Stimulated activated CD4-positive, alpha-beta T cell treated with anti-CD3 and anti-CD28 coated beads, Interleukin-2, amount 100 ng/mL, for 24 hours (primary cell): ENCODE measurements at places on chromosomes 3 and 15.
A peak's percentile ranks its signal among the peaks of the same experiment; 100 is the strongest.

GRCh38 chr3:141346839-141347238, 21.5 kb upstream of the ZBTB38 start:
- DNase-seq, result no peak

DNA sequence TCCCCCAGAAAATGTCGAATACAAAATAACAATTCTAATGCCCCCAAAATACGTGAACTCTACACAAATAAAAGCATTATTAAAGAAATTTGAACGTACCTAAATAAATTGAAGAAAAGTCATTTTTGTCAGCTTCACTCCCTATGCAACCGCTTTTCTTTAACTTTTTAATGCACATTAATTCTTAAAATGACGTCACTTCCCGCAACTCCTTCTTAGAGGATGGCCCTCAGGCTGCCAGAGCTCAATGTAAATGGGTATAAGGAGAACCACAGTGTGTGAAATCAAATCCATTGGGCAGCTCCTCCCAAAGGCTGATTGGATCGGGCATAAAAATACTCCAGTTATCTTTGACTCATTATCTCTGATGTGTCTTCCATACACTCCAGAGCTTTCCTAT, 736.9 kb downstream of the GBE1 start:
- no peak for DNase-seq

DNA sequence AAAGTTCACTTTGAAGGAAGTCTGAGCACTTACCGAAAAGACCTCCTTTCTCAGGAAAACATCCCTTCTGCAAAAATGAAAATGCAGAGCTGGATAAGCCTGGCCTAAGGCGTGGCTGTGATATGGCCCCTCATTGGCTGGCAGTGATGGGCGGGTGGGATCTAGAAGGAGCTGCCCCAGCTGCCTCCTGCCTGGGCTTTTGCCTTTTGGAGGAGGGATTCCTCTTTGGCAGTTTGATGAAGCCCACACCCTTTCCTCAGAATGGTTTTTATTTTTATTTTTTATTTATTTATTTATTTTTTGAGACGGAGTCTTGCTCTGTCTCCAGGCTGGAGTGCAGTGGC, 4.0 kb upstream of the DZIP1L start:
- DNase-seq, result no peak

DNA sequence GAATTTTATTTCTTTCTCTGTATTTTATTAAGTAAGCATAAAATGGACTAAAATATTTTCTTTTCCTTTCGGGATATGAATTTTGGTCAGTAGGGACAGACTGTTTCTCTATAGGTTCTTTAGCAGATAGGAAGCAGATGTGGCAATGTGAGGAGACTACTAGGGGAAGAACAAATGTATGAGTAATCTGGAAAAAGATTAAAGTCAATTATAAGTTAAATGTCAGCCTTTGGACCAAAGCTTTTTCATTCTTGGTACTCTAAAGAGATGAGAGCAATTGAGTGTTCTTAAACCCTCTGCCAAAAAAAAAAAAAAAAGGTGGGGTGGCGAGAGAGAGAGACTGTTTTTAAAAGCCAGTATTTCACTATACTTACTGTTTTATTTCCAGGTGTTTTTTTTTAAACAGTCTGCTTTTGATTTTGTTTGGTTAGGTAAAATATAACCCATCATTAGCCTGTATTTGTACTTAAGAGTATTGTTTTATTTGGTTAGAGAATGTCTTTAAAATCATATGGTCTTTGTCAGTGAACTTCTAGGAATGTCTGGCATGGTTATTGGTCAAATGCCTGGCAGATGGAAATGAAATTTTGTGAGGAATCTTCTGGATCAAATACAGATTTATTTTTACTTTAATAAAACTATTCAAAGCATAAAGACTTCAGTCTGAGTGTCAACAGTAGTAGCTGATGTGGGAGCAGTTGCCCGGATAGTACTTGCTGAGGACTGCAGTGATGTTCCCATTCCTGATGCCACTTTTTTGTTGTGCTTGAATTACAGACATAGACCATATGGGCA, 63.8 kb downstream of the LRRC49 start:
- DNase-seq, result no peak

GRCh38 chr3:31981206-31982181, at the start of the genes OSBPL10 and ZNF860:
Gene OSBPL10 (minus strand): TSS chr3:31981262. CDS start chr3:31981179, 83 bp downstream.
Gene ZNF860 (plus strand): TSS chr3:31981750. CDS start chr3:31989080, 7,330 bp downstream.
- peak; percentile 60 for DNase-seq

- DNase-seq, result no peak
Observed at GRCh38 chr3:159026510-159026909, 224.7 kb downstream of the MFSD1 start.

- DNase-seq, result peak; percentile 46
Observed at GRCh38 chr15:31080591-31081014, 20.9 kb downstream of the TRPM1 start.

GRCh38 chr15:70426096-70426821, 328.5 kb upstream of the TLE3 start:
- no peak for DNase-seq

GRCh38 chr3:42043099-42043813, 47.9 kb upstream of the TRAK1 start:
- no peak for DNase-seq

- DNase-seq, result no peak
Observed at GRCh38 chr3:71512000-71512399, 71.5 kb downstream of the FOXP1 start.

DNA sequence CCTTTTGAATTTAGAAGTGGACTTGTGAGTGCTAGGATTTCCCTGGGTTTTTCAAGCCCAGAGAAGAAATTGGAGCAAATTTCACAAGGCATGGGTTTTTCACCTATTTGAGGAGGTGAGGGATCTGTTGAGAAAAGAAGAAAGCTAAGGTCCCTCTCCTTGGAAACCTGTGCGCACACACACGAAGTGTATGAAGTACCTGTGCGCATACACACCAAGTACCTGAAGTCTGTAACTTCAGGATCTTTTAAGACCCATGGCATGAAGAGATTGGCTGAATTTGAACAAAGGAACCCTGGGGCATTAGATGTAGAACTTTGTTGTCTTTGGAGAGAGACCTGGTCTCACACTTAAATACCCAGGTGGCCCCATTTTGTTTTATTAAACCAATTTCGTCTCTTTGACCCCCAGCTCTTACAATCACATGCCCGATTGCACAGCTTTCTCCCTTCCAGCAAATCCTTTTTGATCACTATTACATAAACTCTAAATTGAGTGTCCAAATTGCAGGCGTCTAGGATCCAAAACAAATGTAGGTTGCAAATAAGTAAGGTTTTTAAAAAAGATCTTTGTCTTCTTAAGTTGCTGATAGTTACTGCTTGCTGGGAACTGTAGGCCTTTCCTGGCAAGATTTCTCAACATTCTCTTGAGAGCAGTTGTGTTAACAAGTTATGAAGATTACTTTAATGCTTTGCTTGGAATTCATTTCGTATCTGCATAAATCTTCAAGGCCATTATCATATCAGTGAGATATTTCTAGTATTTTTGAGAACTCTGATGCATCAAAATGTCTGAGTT, 64.3 kb downstream of the CMTM8 start:
- DNase-seq, result no peak

- DNase-seq, result no peak
Observed at GRCh38 chr3:16697443-16698147, 92.4 kb upstream of the DAZL start.

- no peak for DNase-seq
Observed at GRCh38 chr3:44963571-44964325, 12.2 kb downstream of the ZDHHC3 start.

GRCh38 chr3:8868996-8869395, 94.3 kb downstream of the RAD18 start:
- DNase-seq, result no peak

DNA sequence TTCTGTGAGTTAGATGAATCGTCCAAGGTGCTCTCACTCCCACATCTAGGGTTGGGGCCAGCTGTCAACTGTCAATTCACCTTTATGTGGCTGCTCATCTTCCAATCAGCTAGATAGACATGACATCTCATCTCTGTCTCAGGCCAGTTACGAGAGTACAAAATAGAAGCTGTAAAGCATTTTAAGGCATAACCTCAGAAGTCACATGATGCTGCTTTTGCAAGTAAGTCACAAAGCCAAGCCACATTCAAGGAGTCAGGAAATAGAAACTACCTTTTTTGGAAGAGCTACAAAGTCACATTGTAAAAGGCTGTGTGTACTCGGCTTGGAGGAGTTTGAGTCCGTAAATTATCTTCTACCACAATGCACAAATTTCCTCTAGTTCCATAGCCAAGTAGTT, 5.1 kb upstream of the CCR1 start:
- no peak for DNase-seq

DNA sequence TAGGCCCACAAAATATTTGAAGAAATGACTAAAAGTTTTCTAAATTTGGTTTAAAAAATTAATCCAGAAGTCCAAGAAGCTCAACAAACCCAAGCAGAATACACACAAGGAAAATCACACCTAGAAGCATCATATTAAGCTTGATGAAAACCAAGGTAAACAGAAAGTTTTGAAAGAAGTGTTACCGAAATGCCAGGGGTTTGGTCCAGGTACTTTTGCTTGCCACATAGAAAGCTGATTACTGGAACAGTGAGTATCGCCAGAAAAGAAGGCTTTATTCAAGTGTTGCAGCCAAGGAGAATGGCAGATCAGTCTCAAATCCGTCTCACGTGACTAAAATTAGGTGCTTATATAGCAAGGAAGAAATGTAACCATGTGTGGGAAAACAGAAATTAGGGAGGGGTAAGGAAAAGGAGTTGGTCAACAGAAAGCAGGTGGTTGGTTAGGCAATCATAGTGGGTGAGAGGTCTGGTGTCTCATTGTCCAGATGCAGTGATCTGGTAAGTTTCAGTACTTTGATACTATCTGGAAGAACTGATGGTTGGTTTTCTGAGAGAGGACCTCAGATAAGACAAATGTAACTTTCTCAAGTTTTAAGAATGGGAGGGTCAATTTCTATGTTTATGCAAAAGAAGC, 96.9 kb upstream of the MYRIP start:
- DNase-seq, result no peak

- no peak for DNase-seq
Observed at GRCh38 chr3:139118835-139119234, 74.1 kb upstream of the PRR23C start.

DNA sequence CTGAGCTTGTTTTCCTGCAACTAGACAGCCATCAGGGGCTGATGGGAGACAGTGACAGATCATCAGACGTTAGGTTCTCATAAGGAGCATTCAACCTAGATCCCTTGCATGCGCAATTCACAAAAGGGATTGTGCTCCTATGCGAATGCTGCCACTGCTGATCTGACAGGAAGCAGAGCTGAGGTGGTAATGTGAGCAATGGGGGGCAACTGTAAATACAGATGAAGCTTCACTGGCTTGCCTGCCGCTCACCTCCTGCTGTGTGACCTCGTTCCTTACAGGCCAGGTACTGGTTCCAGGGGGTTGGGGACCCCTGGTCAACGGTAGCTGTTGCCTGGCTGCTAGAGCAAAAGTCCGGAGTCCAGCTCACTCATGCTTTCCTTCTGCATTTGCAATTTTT, 26.4 kb upstream of the KCNAB1 start:
- DNase-seq, result no peak

GRCh38 chr3:121997372-121997771, 24.7 kb downstream of the ILDR1 start:
- DNase-seq, result no peak

DNA sequence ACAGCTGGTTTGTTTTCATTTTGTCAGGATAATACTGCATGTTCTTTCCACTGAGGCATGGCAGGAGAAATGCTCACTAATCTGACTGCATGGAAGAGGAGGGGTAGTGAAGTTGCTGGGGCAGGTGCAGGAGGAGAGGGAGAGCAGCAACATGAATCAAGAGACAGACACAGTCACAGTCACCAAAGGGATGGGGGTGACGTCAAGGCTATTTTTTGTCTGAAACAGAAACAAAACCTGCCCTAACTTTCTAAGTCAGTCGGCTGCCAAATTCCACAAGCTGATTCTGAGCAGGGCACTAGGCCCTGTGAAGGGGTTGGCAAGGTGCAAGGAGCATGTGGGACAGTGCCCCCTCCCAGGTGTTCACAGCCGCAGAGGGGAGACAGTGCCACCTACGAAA, 186.6 kb upstream of the NSMCE3 start:
- no peak for DNase-seq

DNA sequence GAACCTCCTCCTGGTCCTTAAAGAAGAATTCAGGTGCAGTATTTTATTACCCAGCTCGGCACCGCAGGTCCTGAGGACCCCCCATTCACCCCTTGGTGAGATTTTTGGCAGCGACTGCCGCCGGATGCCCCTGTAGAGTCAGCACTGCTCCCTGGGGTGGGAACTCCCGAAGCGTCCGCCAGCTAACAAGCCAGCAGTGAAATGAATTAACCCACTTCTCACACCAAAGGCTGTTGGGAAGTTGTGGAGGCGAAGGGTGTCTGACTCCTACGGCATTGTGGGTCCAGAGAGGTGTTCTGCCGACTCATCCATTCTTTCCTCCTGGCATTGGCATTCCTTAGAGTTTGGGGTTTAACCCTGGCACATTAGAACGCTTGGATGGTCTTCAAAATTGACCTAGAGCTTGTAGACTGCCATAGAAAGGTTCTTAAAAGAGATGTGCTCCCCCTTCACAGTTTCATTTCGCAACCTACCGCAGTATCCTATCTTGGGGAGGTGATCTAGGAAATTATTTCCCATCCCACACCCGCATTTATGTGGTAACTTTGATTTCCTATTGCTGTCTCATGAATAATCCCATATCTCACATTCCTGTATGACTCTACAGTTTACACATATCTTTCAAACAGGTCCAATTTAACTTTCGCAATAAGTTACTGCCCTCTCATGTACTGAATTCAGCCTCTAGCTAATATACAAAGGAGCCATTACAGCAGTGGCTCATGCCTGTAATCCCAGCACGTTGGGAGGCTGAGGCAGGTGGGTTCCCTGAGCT, 879 bp upstream of the EIF5A2 start:
- no peak for DNase-seq

DNA sequence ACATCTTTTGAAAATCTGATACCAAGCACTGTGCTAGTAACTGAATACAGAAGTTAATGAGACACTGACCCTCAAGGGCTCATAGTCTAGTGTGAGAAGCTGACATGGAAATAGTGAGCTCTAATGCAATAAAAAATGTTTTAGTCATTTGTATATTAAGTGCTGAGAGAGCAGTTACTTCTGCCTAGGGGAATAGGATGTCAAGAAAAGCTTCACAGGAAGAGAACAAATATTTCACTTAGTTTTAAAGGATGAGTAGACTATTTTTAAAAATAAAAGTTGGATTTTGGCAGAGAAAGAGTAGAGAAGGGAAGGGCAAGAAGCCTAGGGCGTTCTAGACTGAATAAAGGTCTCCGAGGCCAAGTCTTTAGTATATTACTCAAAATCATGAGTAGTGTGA, 158.4 kb downstream of the ATG7 start:
- no peak for DNase-seq

- no peak for DNase-seq
Observed at GRCh38 chr15:80778621-80778963, 578 bp upstream of the CEMIP start.

DNA sequence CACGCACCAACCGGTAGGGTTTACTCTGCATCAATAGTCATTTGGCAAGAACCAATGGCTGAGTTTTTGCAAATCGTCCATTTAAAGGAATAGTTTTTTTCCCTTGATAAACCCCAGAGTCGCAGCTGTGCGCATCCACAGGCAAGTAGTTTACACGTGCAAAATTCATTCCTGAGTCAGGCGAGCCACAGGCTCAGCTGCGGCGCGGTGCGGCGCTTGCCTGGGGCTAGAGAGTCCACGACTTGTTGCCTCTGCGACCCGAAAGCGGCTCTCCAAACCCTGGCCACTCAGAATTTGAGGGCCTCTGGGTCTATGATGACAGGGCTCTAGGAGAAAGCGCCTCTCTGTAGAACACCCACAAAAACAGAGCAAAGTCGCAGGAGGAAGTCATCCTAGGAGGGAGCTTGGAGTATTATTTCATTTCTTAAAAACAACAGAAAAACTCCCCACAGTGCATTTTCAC, 36.7 kb downstream of the ZIC4 start:
- DNase-seq, result no peak

GRCh38 chr3:153818338-153818737, 302.9 kb upstream of the ARHGEF26 start:
- no peak for DNase-seq

- DNase-seq, result no peak
Observed at GRCh38 chr3:195210266-195210973, 60.5 kb downstream of the XXYLT1 start.
